Mesothelial cell of epicardium (in vitro differentiated cells): ENCODE measurements at places on chromosomes 3 and 15. TPM values are rescaled to one million over a fixed set of nuclear protein-coding genes. Genes with fewer than 3 reads are reported as not detected.

The STAB1 gene
- total RNA-seq, result 0.29 to 0.71 TPM (median 0.66 TPM) in 3 replicates

The PYGO1 gene
- 29.6 to 34.1 TPM (median 30.6 TPM) in 3 replicates for total RNA-seq

The GRAMD2A gene
- total RNA-seq, result 2.0 to 3.5 TPM (median 2.6 TPM) in 3 replicates

The TNNC1 gene
- 4.0 to 5.2 TPM (median 4.6 TPM) in 3 replicates for total RNA-seq

The ACOX2 gene
- 29.4 to 31.0 TPM (median 30.9 TPM) in 3 replicates for total RNA-seq

The ZWILCH gene
- total RNA-seq, result 14.0 to 16.5 TPM (median 14.1 TPM) in 3 replicates

The EAF2 gene
- total RNA-seq, result 4.1 to 5.5 TPM (median 5.3 TPM) in 3 replicates

The EPHB3 gene
- 98.9 to 115 TPM (median 106 TPM) in 3 replicates for total RNA-seq

DNA sequence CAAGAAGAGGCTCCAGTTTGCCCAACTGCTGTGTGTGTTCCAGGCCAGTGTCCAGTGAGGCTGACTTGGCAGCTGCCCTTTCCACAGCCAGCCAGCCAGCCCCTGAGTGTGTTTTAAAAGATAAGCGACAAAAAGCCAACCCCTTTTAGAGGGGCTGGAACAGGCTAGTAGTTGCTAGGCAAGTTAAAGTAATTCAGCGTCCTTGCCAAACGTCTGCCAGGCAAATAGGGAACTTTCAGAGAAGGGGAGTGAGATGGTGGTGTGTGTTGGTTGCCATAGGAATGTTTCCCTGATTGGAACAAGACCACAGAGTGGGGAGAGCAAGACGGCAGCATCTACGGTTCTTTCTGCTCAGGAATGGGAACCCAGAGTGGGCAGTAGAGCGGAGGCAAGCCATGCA is 86.3 kb downstream of the TMEM108 start:
- DNase-seq, result no peak

GRCh38 chr3:25191673-25192072 is 236.4 kb upstream of the RARB start:
- DNase-seq, result no peak

DNA sequence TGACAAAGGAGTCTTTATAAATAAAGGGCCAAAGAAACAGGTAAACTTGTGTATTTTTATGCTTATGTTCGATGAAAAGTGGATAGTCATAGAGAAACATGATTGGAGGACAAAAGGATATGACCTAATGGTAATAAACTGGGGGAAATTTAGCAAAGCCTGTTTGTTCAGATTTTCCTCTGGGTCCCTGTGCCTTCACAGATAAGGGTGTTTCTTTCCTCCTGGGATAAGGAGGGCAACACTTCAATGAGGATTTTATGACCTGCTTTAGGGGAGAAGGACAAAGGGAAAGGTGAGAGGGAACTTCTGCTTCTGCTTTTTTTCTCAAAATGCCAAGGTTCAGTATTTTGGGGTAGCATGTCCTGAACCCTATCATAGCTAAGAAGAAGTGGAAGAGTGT is 531.3 kb upstream of the ALCAM start:
- no peak for DNase-seq

- DNase-seq, result no peak
These were observed 157.9 kb downstream of the RAP2B start for GRCh38 chr3:153319705-153320554.

- DNase-seq, result no peak
These were observed 1159.8 kb upstream of the ALCAM start for GRCh38 chr3:104206925-104207324.

DNA sequence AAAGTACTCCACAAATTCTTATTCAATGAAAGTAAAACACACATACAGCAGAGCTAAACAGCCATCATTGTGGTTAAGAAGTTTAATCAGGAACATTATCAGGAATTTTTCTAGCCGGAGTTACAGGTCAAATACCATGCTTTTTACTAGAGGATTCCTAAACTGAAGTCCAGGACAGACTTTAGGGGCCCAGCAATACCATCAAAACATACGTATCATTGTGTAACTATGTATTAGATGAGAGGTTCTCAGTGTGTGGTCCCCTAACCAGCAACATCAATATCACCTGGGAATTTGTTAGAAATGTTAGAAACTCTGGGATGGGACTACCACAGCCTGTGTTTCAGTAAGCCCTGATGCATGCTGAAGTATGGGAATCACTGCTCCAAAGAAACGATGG is 404.2 kb upstream of the IL12A start:
- DNase-seq, result no peak

DNA sequence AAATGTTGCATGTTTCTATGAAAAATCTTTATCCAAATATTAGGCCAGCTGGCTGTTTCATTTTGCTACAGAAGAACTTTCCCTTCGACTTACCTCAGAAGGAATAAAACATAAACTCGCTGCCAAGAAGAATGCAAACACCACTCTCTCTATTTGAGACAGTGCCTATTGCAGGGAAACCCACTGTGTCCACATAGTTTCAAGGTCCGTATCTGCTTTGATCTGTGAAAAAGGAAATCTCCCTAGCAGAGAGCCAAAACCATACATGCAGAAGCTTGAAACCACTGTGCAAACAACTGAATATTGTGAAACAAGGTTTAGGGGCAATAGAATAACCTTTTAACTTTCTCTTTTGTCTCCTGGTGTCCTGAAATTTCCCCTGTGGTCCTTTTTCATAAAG is 35.0 kb upstream of the CAPN7 start:
- DNase-seq, result no peak

DNA sequence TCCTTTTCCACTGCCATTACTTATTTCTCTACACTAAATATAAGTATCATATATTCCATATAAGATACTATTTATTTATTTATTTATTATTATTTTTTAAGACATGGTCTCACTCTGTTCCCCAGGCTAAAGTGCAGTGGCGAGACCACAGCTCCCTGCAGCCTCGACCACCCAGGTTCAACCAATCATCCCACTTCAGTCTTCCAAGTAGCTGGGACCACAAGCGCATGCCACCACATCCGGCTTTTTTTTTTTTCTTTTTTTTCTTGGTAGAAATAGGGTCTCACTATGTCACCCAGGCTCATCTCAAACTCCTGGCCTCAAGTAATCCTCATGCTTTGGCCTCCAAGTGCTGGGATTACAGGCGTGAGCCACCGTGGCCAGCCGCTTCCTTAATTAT is 56.6 kb downstream of the TP53BP1 start:
- DNase-seq, result no peak

DNA sequence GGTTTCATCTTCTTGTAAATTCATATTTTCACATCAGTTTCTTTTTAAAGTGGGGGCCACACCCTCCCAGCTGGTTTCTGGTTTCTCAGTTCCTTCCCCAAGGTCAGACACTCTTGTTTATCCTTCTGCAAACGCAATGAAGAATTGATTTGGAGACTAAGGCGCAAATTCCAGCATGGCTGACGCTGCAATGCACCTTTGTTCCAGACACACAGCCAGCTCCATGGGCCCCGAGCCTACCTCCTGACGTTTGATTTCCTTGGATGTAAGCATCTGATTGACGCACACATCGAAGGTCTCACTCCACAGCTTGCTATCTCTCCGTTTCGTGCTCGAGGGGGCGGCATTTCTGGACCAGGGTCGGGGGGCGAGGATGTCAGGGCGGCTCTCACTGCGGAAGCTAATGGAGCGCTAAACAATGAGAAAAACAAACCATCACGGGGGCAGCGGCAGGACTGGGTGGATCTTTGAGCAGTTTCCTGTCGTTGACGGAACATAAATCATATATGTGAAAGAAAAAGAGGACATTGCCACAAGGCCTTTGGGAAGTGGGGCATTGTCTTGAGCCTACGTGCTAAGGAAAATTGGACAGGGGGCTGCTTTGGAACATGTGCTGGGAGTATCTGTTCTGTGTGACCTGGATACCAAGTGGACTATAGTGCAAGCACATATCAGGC is 46.9 kb downstream of the ARHGEF3 start:
- no peak for DNase-seq

DNA sequence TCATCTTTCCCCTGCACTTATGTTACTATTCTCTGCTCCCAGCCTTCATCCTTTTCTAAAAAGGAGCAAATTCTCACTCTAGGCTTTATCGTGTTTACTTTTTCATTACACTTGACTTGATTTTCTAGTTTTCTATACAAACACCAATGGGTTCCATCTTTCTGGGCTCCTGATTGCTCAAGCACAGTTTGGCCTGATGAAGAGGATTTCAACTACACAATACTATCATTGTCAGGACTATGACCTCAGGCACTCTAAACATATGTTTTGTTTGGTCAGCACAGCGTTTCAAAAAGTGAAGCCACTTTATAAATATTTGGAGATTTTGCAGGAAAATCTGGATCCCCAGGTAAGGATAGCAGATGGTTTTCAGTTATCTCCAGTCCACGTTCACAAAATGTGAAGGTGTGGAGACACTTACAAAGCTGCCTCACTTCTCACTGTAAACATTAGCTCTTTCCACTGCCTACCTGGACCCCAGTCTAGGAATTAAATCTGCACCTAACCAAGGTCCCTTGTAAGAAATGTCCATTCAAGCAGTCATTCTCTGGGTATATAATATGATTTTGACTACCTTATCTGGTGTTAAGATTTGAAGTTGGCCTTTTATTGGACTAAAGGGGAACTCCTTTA is 86.2 kb downstream of the TGFBR2 start:
- DNase-seq, result no peak

DNA sequence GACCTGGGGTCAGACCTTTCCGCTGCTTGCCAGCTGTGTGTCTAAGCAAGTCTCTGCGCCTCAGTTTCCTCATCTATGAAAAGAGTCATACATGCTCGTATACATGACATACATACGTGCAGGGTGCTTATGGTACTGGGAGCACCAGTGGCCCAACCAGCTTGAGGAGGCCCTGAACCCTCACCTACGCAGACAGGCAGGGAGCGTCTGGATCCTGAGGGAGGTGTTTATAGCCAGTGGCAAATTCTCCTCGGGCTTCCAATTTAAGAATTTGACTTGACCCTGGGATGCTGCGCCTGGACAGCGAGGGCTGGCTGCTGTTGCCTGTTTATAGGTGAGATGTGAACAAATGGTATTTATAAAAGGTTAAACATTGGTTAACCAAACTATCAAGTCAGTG is 17.7 kb upstream of the FGD5 start:
- DNase-seq, result no peak

- no peak for DNase-seq
These were observed 317 bp upstream of the MESP2 start for GRCh38 chr15:89775815-89776214.

GRCh38 chr15:25408428-25408827 is 30.4 kb downstream of the UBE3A start:
- DNase-seq, result no peak
